Mononuclear cell (primary cell): ENCODE measurements at places on chromosomes 16 and 17. TPM values are rescaled to one million over a fixed set of nuclear protein-coding genes. Genes with fewer than 3 reads are reported as not detected.

SLC22A31 gene
- total RNA-seq: not detected

GRAP gene
- 13.5 TPM for total RNA-seq

UMOD gene
- total RNA-seq: not detected

MYH2 gene
- not detected for total RNA-seq

STH gene
- total RNA-seq: not detected

OMG gene
- 0.21 TPM for total RNA-seq

SULT1A1 gene
- total RNA-seq: 53.4 TPM

NGFR gene
- 0.21 TPM for total RNA-seq

PPM1D gene
- total RNA-seq: 14.8 TPM

CASKIN1 gene
- not detected for total RNA-seq

CRISPLD2 gene
- total RNA-seq: 17.5 TPM

DDX28 gene
- total RNA-seq: 29.7 TPM

HOXB6 gene
- total RNA-seq: not detected

CSH1 gene
- not detected for total RNA-seq

KCNJ18 gene
- not detected for total RNA-seq

PRKAR1A gene
- total RNA-seq: 97.8 TPM
